ENCODE measurements at places on chromosomes 6 and 20.

- peak; percentile 56 for DNase-seq
Measured at GRCh38 chr6:142395768-142396231, 94.0 kb downstream of the ADGRG6 start.

DNA sequence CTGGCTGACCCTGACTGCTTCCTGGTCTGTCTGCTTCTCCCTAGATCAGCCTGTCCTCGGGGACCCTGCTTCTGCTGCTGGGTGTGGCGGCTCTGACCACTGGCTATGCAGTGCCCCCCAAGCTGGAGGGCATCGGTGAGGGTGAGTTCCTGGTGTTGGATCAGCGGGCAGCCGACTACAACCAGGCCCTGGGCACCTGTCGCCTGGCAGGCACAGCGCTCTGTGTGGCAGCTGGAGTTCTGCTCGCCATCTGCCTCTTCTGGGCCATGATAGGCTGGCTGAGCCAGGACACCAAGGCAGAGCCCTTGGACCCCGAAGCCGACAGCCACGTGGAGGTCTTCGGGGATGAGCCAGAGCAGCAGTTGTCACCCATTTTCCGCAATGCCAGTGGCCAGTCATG is 6.3 kb downstream of the NRSN2 start:
- DNase-seq, result no peak

GRCh38 chr6:158817728-158818580 is 1.2 kb downstream of the EZR start:
- DNase-seq, result peak; percentile 48

GRCh38 chr20:63378626-63379025 is 17.5 kb upstream of the CHRNA4 start:
- no peak for DNase-seq

DNA sequence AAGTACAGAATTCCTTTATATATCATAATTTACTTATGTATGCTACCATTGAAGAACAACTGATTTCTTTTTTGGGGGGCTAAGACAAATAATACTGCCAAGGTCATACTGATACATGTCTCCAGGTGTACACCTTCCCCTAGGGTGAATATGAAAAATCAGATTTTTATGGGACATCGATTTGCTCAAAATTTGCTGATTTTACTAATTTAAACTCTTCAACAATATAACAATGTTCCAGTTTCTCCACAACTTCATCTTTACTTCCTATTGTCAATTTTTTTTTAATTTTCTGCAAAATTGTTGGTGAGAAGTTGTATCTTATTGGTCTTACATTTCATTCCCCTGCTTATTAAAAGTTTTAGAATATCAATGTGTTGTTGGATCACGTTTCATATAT is 495.4 kb upstream of the MANEA start:
- no peak for DNase-seq

Measured in brain microvascular endothelial cell (primary cell).